Cardiac ventricle fibroblast (primary cell): ENCODE measurements at places on chromosomes 13 and 19. TPM values are rescaled to one million over a fixed set of nuclear protein-coding genes. Genes with fewer than 3 reads are reported as not detected.

Gene PRODH2
- total RNA-seq, result not detected in 2 replicates

Gene EFNA2
- not detected in 2 replicates for total RNA-seq

Gene ITGBL1
- 22.6 and 23.1 TPM in 2 replicates for total RNA-seq

Gene ZNF260
- 8.7 and 10.5 TPM in 2 replicates for total RNA-seq

Gene PSG1
- total RNA-seq, result not detected in 2 replicates

Gene ZSCAN4
- total RNA-seq, result not detected in 2 replicates

Gene CALR
- total RNA-seq, result 877 and 947 TPM in 2 replicates

Gene RETN
- not detected in 2 replicates for total RNA-seq

Gene VSTM2B
- total RNA-seq, result not detected in 2 replicates

Gene PLVAP
- 0.20 and 0.31 TPM in 2 replicates for total RNA-seq

Gene URAD
- total RNA-seq, result not detected in 2 replicates
